ENCODE measurements at places on chromosomes 5 and 9.

- DNase-seq, result no peak
Measured at GRCh38 chr5:161548487-161549094, 2.1 kb upstream of the GABRB2 start.

GRCh38 chr5:33941090-33941489, 4.9 kb downstream of the RXFP3 start:
- no peak for DNase-seq

DNA sequence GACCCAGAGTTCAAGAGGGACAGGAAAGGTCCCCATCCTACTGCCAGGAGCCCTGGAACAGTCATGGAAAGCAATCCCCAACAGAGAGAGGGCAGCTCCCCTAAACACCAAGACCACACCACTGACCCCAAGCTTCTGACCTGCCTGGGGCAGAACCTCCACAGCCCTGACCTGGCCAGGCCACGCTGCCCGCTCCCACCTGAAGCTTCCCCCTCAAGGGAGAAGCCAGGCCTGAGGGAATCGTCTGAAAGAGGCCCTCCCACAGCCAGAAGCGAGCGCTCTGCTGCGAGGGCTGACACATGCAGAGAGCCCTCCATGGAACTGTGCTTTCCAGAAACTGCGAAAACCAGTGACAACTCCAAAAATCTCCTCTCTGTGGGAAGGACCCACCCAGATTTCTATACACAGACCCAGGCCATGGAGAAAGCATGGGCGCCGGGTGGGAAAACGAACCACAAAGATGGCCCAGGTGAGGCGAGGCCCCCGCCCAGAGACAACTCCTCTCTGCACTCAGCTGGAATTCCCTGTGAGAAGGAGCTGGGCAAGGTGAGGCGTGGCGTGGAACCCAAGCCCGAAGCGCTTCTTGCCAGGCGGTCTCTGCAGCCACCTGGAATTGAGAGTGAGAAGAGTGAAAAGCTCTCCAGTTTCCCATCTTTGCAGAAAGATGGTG, 31.6 kb downstream of the CD180 start:
- DNase-seq, result no peak

DNA sequence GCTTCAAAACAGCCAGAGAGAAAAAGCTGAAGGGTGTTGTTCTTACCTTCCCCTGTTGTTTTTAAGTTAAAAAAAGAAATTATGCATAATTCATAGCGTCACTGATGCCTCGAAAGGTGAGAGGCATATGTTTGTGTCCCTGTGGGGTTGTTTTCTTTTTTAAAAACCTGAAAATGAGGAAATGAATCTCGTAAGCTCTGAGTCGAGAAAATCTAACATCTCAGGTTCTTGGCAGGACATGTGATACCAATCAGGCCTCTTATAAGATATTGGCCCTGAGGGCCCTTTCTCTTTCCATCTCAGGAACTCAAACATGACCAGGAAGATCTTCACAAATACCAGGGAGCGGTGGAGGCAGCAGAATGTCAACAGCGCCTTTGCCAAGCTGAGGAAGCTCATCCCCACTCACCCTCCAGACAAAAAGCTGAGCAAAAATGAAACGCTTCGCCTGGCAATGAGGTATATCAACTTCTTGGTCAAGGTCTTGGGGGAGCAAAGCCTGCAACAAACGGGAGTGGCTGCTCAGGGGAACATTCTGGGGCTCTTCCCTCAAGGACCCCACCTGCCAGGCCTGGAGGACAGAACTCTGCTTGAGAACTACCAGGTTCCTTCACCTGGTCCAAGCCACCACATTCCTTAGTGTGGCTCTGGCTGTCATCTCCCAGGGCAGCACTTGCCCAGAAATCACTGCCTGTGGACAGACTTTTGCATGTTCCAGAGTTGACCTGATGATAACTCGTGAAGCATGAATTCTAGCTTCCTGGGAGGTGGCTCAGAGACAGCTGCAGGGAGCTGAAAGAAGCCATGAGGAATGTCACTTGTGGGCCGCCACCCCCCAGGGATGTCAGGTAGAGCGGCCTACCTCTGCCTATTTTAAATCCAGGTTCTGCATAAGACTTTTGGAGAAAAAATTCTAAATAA, at the start of gene TAL2:
Gene TAL2, plus strand, starts transcription at position 274 of the 921 bp plus-strand sequence. Its CDS starts 40 bp downstream, at position 314.
- DNase-seq, result no peak

- DNase-seq, result no peak
Measured at GRCh38 chr9:132055756-132056155, 23.9 kb downstream of the MED27 start.

DNA sequence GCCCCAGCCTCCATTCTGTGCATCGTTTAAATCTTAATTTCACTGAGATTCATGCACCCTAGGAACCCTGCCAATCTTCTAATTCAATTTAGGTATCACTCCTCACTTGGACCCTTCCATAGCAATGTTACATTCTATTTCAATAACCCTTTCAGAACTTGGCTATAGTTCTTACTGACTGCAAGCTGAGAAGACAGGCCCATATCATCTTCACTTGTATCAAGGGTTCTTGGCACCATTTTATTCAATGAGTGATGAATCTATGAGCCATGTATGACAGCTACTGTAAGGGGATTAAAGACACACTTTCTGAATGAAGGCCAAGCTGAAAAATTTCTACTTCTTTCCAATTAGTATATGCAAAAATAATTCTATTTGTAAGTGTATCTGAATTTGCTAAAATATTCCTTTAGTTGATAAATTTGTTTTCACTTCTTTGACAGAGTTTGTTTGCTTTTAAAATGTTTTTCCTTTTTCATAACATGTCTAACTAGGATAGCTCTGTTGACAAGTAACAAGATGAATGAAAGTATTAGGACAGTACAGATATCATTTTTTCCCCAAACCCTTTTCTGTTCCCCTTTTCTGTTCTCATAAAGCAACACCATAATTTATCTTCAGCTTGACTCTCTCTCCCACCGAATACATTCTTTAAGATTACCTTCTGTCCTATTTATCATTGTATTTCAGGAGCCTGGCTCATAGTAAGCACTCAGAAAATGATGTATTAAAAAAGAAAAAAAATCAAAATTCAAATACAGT, 9.6 kb downstream of the ITGA2 start:
- DNase-seq, result no peak

GRCh38 chr9:101443364-101443771, 7.8 kb upstream of the ALDOB start:
- peak; percentile 64 for DNase-seq

- DNase-seq, result no peak
Measured at GRCh38 chr9:18726546-18726945, 252.6 kb downstream of the ADAMTSL1 start.

GRCh38 chr9:109245310-109245897, 75.5 kb downstream of the EPB41L4B start:
- DNase-seq, result peak; percentile 32

- no peak for DNase-seq
Measured at GRCh38 chr5:68193481-68194036, 22.0 kb upstream of the PIK3R1 start.

- DNase-seq, result no peak
Measured at GRCh38 chr5:129454461-129454860, 5.6 kb upstream of the ADAMTS19 start.

GRCh38 chr5:52886206-52886605, 98.5 kb downstream of the ITGA1 start:
- DNase-seq, result no peak

- DNase-seq, result no peak
Measured at GRCh38 chr9:6567140-6567591, 78.4 kb downstream of the GLDC start.

DNA sequence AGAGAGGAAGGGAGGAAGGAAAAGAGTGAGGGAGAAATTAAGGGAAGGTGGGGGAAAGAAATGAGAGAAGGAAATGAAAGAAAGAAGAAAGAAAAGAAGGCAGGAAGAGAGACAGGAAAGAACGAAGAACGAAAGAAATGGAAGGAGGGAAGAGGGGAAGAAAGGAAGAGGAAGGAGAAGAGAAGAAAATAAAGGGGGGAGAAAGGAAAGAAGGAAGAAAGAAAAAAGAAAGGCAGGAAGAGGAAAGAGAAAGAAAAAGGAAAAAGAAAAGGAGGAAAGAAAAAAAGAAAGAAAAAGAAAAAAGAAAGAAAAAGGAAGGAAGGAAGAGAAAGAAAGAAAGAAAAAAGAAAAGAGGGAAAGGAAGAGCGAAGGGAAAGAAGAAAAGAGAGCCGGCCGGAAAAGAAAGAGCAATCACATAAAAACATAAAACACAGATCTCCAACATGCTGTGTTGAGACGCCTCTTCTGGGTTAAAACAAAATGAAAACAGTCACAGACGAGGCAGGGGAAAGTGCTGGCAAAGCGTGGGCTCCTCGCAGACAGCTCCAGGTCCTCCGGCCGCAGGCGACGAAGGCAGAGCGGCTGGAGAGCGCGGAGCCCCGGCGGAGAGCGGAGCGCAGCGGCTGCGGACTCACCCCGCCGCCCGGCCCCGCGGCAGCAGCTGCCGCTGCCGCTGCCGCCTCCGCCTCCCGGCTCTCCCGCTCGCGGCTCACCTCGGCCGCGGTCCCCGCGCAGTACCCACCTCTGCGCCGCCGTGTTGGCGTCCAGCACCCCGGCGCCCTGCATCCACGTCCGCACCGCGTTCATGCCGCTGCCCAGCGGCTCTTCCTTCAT, 896 bp downstream of the EBF1 start:
- peak; percentile 50 for DNase-seq

- DNase-seq, result no peak
Measured at GRCh38 chr9:30522061-30522460, 1862.4 kb upstream of the ACO1 start.
